ENCODE measurements at places on chromosomes 7 and 10. TPM values are rescaled to one million over a fixed set of nuclear protein-coding genes. Genes with fewer than 3 reads are reported as not detected.

SPOCK2 gene
- total RNA-seq, result 1.5 TPM

NAT16 gene
- not detected for total RNA-seq

DNA sequence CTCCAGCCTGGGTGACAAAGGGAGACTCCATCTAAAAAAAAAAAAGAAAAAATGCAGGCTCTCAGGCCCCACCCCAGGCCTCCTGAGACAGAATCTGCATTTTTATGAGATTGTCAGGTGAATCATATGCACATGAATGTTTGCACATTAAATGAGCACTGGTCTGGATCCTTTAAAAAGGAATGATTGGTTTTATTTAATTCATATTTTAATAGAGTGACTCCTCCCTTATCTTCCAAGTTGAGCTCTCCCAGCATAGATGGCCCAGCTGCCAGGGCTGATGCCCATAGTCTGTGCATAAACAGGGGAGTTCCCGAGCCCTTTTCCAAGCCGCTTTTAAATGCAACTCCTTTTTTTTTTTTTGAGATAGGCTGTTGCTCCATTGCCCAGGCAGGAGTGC is 28.5 kb downstream of the CUX1 start:
- no peak for ATAC-seq

GRCh38 chr10:59181668-59182067 is 5.2 kb downstream of the PHYHIPL start:
- no peak for ATAC-seq

- no peak for ATAC-seq
These were observed 29.7 kb upstream of the TLX1 start for GRCh38 chr10:101101372-101101881.

DNA sequence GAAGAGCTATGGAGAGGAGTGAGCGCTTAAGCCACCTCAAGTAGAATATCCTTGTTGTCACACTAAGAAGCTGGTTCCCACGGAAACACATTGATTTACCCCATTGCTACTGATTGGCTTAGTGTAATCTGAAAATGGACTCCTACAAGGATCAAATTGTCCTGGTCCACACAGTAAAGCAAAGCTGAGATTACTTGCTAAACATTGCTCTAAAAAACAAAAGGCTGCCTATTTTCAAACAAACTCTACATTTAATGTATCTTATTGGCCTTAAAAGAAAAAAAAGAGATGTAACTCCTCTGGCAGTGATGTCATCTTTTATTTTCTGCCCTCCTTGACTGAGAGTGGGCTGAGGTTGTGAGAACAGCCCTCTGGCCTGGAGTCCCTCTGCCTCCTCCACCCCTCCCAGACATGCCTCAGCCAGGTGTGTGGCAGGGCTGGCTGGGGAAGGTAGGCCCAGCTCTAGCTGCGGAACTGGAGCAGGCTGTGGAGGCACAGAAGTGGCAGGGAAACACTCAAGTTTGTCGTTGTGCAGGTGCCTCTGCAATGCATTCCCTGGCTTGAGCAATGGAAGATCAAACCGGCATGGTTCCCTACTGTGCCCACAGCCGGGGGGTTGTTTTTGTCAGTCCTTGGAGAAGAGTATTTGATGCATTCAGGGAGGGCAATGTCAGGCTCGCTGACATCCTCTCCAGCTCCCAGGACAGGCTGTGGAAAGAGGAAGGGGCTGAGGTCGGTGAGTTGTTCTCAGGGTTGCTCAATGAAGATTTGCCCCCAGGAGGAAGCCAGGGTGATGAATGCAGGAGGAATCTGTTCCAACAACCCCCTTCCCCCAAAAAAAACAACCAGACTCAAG is 9.1 kb downstream of the KLF6 start:
- ATAC-seq, result peak; percentile 15

DNA sequence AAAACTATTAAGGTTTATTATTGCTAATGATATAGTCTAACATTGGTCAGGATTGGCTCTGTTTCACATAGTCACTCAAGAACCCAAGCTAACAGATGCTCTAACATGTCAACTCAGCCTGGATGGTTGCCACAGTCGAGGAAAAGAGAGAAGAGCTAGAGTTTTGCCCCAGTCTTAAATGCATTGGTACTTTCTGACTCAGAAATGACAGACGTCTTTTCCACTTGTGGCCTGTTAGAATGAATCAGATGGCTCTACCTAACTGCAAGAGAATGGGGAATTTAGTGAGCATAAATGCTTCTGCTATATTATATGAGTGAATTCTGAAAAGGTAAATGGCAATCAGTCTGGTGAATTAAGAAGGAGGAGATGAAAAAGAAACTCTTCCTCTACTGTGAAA is 13.9 kb downstream of the HECTD2 start:
- no peak for ATAC-seq

- no peak for ATAC-seq
These were observed 26.6 kb upstream of the ASCC1 start for GRCh38 chr10:72242675-72243074.

GRCh38 chr10:86779220-86780017 is 23.0 kb downstream of the BMPR1A start:
- no peak for ATAC-seq

DNA sequence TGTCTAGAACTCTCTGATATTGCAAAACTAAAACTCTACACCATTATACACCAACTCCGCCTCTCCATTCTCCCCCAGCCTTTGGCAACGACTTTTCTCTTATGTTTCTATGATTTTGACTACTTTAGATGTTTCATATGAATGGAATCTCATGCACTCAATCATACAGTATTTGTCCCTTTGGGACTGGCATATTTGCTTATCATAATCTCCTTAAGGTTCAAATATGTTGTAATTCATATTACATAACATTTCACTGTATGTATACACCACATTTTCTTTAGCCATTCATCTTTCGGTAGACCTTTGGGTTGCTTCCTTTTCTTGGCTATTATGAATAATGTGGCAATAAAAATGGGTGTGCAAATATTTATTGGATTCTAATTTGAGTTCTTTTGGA is 164.4 kb downstream of the ARL4A start:
- ATAC-seq, result no peak

DNA sequence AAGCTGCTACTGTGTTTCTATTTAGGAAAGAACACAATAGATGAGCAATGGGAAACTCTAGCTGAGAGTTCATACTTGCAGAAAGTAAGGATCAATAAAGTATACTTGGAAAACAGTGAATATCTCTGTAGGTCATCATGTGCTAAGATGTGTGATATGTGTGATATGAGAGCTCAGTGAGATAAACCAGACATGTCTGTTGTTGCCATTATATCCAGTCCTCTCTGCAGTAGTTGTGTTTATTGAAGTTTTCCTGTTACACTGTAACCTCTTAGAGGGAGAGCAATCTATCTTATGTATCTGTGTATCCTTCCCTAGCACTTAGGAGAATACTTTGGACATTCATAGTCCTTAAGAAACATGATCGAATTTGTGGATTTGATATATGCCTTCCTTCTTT is 19.1 kb downstream of the TRUB1 start:
- no peak for ATAC-seq

- no peak for ATAC-seq
These were observed 38.9 kb downstream of the HK1 start for GRCh38 chr10:69317175-69317604.

DNA sequence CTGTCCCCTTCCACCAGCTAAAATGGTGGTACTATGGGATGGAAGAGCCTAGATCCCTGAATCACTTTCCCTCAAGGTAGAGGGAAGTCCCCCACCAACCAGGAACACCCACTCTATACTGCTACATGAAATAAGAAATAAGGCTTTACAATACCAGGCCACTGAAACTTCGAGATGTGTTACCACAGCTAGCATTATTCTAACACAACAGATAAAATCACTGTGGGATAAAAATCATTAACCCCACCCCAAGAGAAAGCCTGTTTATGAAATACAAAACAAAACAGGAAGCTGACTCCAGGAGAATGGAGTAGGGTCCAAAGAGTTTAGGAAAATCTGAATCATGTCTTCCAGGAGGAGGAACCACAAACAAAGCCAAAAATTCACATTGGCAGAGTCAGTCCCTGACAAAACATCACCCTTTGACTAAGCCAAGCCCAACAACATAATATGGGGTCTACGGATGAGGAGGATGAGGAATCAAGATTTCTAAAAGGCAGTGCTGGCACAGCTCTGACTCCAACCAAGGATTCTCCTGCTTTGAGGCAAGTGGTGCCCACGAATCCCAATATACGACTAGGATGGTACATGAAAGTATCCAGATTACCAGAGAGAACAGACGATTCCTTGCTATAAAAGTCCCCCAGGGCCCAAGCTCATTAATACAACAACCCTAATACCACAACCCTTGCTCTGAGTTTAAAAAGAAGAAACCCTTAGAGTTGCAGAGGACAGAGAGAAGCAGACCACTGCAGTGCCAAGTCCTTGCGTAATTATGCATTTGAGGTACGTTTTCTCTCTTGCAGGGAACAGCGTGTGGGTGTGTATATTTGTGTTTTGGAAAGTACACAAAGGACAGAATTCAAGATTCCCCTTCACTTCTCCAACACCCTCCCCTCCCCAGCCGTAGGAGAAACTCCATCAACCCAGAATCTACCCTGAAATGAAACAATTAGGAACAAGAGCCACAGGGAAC is 23.7 kb downstream of the XPNPEP1 start:
- ATAC-seq, result no peak

DNA sequence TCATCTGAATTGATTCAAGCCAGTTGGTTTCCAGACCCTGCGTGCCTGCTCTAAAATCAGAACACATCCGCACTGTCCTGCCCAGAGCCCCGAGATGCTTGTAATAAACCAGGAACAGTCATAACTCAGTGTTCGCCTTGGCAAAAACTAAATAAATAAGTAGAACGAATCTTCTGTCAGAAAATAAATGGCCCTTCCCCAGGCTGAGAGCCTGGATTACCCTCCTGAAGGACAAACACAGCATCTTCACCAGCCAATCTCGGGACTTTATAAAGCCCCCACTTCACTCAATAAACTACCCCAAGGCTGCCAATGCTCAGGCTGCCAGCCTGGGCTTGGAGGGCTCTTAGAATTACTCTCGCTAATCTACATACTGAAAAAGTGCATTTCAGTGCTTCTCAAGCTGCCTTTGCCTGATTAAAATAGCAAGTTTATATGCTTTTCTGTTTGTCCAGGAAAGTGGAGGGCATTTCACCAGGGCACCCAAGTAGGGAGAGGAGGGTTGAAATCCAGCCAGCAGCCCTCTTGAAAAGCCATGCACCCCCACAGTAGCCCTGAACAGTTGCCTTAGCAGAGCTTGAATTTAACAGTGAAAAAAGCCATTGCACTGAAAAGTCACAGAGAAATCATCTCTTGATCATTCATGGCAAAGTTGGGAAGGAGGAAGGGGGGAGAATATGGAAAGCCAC is 136.6 kb downstream of the CALN1 start:
- ATAC-seq, result no peak

DNA sequence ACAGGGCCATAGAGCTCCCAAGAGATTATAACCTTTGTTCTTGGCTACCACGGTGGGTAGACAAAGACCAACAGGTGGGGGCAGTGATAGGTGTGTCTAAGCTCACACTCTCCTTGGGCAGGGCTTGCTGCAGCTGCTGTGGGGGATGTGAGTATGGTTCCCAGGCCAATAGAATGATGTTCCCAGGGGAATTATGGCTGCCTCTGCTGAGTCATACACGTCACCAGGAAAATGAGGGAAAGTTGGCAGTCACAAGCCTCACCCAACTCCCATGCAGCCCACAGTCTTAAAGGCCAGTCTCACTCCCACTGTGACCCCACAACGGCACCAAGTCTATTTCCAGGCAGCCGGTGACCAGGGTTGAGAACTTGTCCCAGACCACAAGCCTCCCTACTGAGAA is 453.4 kb upstream of the PODXL start:
- no peak for ATAC-seq

DNA sequence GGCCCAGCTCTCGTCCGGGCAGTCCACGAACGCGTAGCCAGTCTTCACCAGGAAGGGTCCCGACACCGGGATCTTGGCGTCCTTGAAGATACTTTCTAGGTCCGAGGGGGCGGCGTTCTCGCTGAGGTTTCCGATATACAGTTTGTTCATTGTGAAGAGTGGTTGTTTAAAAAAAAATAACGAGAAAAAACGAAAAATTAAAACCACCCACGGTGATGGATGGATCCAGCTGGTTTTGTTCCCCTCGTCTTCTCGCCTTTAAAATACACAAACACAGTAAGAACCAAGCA is 385 bp downstream of the IGF2BP3 start:
- ATAC-seq, result no peak

Data from esophagus mucosa (tissue), 1 donor.